RPMI7951 (cell line): ENCODE measurements at places on chromosomes 2 and 18. TPM values are rescaled to one million over a fixed set of nuclear protein-coding genes. Genes with fewer than 3 reads are reported as not detected.

Gene CDK15
- 59.0 and 67.0 TPM in 2 replicates for total RNA-seq

DNA sequence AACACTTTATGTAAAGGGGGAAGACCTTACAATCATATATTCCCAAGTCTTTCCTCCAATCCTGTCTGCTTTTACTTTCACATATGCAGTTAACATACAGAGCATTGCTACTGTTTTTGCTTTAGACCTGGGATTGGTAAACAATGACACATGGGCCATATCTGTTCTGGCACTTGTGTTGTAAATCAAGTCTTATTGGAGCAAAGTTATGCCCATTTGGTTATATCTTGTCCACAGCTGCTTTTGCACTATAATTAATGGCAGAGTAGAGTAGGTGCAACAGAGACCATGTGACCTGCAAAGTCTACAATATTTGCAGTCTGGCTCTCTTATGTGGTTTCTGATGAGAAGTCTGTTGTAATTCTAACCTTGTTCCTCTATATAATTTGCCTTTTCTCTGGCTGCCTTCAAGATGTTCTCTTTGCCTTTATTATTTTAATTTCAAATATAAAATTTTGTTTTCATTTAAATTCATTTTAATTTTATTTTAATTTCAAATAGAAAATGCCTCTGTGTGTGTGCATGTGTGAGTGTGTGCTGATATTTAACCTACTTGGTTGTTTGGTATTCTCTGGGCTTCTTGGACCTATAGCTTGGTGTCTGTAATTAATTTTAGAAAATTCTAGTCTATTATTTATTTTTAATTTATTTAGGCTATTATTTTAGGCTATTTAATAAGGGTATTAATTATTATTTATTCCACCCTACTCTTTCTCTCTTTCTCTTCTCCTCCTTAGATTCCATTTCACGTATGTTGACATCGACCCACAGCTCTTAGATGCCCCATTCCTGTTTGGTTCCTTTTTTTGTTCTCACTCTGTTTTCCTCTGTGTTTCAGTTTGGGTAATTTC lies 16.8 kb upstream of the LPIN1 start:
- DNase-seq: no peak

- DNase-seq: peak; percentile 20
Observed at GRCh38 chr18:5546660-5547059, 2.9 kb upstream of the EPB41L3 start.

Gene LAMA1
- 0.98 and 1.2 TPM in 2 replicates for total RNA-seq

GRCh38 chr2:50397992-50398765 lies 633.8 kb downstream of the NRXN1 start:
- no peak for DNase-seq

DNA sequence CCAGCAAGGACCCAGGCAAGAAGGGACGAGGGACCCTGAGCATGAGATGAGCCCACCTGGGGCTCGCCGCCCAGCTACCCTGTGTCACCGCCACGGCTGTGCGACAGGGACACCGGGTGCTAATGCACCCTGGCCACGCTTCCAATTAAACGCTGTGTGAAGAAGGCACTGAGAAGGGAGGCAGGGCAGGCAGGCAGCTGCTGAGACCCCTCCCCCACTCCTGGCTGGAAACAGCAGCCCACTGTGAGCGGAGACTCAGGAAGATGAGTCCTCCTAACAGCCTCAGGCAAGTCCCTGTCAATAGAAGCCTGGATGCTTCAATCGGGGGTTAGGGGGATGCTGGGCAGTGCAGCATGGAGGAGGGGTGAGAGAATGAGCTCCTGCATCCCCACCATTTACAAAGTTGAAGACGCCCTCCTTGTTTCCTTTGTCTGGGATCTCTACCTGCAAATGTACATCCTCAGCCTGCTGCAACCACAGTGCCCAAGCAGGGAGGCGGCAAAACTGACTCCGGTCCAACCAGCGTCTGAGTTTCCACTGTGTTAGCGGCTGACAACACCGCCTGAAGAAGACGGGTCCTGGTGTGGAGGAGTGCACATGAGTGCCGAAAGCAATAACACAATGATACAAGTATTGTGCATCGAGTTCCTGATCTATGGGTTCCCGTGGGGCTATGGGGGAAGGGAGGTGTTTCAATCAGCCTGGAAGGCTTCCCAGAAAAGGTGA lies 12.8 kb downstream of the TMEM163 start:
- DNase-seq: peak; percentile 75

GRCh38 chr2:144629935-144630334 lies 110.0 kb upstream of the ZEB2 start:
- DNase-seq: no peak

Gene ABCG8
- not detected in 2 replicates for total RNA-seq

GRCh38 chr2:115838539-115838938 lies 1396.1 kb downstream of the DPP10 start:
- DNase-seq: no peak

Gene RNF152
- 7.0 and 9.3 TPM in 2 replicates for total RNA-seq

DNA sequence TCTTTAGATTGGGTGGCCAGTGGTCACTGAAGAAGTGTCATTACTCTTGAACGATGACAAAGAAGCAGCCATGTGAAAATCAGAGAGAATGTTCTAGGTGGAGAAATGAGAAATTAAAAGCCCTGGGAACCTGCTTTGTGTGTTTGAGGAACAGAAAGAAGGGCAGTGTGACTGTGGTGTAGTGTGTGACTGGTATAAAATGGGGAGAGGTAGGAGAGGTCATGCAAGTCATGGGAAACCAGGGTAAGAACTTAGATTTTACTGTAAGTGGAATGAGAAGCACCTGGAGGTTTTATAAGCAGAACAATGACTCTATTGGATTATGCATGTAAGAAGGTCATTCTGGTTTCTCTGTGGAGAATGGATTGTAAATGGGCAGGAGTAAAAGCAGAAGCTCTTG lies 12.2 kb downstream of the ICOS start:
- DNase-seq: no peak

Gene REG3A
- not detected in 2 replicates for total RNA-seq

DNA sequence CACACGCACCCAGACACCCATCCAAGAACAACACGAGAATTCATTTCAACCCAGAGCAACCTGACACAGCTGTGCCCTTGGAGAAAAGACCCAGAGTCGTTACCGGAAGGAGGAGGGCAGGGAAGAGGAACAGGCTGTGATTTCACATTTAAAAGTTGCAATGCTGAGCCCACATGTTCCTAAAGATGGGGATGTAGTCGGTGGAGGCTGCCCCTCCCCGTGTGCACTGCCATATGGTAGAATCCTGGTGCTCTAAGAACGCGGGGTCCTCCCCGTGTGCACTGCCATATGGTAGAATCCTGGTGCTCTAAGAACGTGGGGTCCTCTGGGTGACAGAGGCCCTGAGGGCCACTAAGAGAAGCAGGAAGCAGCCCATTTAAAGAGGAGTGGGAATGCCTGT lies 10.9 kb downstream of the MTERF4 start:
- DNase-seq: no peak

Gene GPR75
- 1.1 and 1.4 TPM in 2 replicates for total RNA-seq

Gene SETBP1
- total RNA-seq: 5.1 and 5.5 TPM in 2 replicates

- no peak for DNase-seq
Observed at GRCh38 chr2:129945557-129945956, 33.9 kb upstream of the RAB6C start.

GRCh38 chr2:137910641-137911040 lies 53.6 kb upstream of the HNMT start:
- DNase-seq: no peak

- DNase-seq: no peak
Observed at GRCh38 chr18:54466248-54467005, 108.7 kb downstream of the C18orf54 start.

Gene KCNG2
- not detected in 2 replicates for total RNA-seq

DNA sequence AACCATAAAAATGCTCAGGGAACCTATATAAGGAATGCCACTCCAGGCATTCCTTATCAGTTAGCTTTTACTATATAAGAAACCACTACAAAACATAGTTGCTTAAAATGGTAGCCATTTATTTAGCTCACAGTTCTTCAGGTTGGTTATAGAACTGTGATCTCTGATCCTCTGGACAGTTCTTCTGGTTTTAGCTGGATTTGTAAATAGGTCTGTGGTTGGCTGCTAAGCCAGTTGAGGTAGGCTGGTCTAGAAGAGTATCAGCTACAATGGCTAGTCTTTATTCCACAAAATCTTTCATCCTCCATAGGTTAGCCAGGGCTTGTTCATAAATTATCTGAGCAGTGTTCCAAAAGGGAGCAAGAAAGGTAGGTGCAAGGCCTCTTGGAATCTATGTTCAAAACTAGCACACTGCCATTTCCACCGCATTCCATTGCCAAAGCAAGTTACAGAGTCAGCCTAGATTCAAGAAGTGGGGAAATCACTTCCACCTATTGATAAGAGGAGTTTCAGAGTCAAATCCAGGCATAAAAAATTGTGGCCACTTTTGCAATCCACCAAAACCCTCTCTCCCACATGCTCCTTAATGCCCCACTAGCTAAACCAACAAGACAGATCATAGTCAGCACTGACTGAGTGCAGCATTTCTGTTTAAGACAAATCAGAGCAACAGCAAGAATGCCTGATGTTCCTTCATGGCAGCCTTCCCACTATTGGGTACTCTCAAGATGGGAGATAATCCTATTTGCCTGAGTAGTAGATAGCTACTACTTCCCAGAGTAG lies 146.4 kb downstream of the IRS1 start:
- DNase-seq: no peak

Gene ANTXR1
- total RNA-seq: 51.3 and 69.7 TPM in 2 replicates

Gene UGT1A4
- 0.12 TPM in 1 of 2 replicates, not detected in the other for total RNA-seq

- DNase-seq: no peak
Observed at GRCh38 chr2:17272170-17272569, 246.1 kb downstream of the RAD51AP2 start.

- no peak for DNase-seq
Observed at GRCh38 chr18:33838054-33838453, 260.0 kb downstream of the ASXL3 start.

Gene DSG2
- 0.10 and 0.24 TPM in 2 replicates for total RNA-seq

Gene CFAP65
- total RNA-seq: 0.10 and 0.12 TPM in 2 replicates

- no peak for DNase-seq
Observed at GRCh38 chr2:143968360-143968759, 551.6 kb downstream of the ZEB2 start.

DNA sequence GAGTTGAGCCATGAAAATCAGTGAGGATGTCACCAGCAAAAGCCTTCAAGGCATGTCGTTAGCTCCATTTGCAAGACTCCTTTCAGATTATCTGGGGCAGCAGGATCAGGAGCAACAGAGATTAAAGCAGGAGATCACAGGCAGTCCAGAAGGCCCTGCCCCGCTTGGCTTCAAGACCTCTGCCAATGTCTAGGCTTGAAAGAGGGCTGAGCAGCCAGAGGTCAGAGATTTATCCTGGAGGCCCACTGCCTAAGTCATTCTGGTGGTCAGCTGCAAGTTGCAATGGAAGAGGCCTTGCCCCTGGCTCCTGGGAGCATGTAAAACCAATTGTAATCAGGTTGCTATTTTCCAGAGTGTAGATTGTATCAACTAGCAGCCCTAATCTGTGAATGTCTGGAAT lies 416.5 kb downstream of the BCL11A start:
- no peak for DNase-seq

DNA sequence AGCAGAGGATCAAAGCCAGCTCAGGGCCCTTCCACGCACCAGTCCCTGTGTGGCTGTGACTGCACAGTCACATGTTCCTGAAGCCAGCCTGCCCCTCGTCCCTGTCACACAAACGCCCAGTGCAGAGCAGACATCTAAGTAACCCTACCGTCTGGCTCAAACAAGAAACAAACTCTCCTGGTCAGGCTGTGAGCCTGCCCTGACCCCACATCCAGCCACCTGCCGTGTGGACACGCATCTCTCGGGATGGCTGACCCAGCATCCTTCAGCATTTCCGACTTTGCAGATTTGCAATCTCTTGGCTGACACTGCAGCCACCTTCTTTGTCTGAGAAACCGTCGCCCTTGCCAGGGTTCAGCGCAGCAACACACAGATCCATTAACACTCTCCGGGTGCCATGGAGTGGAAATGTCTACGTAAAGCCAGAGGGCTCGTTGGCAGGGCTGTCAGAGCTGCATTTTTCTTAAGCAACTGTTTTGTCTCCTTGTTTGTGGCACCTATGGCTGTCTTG lies 82.3 kb upstream of the ASAP2 start:
- no peak for DNase-seq

GRCh38 chr2:186273953-186274352 lies 212.1 kb upstream of the ZC3H15 start:
- no peak for DNase-seq

DNA sequence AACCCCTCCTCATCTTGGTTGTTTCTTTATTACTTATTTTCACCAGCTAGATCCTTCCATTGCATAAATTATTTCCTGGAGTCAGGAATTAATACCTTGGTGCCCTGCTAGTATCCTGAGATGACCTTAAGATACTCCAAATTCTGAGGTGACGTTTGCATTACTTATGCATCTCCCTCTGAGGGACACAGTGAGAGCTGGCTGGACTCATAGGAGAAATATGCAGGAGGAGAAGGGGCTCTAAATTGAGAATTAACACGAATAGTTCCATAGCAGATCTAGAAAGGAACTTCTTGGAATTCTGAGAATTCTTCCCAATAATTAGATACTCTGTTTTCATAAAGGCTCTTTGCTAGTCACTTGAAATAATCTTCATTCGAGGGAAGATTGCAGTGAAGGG lies 310.6 kb upstream of the ZEB2 start:
- no peak for DNase-seq

Gene SLC8A1
- 6.4 and 8.5 TPM in 2 replicates for total RNA-seq

Gene KLHL29
- 0.78 and 0.84 TPM in 2 replicates for total RNA-seq

Gene CKAP2L
- total RNA-seq: 47.1 and 61.9 TPM in 2 replicates

- peak; percentile 2 for DNase-seq
Observed at GRCh38 chr2:162821176-162821575, 17.4 kb downstream of the KCNH7 start.

DNA sequence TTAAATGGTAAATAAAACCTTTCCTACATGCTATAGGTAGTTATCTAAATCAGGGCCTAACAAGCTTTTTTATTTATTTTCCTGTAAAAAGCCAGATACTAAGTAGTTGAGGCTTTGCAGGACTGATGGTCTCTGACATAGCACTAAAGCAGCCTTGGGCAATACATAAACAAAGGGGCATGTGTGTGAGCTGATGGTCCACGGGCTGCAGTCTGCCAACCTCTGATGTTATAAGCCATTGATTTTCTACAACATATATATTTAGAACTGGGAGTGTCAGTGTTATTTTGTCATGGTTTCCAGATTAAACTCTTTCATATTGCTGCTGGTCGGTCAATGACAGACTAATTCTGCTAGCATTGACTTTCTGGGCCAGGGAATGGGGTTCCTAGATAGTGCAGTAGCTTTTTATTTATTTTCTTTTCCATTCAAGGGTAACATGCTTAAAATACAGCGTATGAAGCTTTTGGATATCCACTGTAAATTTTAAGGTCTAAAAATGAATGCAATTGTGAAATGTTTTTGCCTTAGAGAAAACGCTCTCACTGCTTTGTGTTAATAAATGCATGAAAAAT lies 134.0 kb downstream of the NEDD4L start:
- DNase-seq: peak; percentile 27

- no peak for DNase-seq
Observed at GRCh38 chr2:112666761-112667122, 21.0 kb downstream of the SLC20A1 start.

- DNase-seq: no peak
Observed at GRCh38 chr2:5730386-5730785, 38.2 kb downstream of the SOX11 start.

DNA sequence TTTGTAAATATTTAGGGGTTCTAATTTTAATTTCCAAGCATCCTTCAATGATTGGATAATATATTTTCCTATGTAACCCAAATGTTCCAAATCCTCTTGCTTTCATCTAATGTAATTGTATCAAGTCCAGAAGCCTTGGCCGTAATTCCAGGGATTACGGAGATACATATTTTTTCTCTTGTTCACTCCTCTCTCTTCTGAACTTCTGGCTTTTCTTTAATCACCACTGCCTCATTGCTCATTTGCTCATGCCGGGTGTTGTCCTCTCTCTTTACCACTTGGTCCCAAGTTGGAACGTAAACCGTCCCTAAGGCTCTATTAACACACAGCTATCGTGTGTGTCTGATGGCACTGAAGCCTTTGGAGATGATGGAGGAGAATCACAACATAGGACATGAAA lies 188.7 kb upstream of the COL3A1 start:
- no peak for DNase-seq
